Activated CD4-positive, alpha-beta T cell treated with anti-CD3 and anti-CD28 coated beads for 1 hour (primary cell): ENCODE measurements at places on chromosomes 2 and 18.

DNA sequence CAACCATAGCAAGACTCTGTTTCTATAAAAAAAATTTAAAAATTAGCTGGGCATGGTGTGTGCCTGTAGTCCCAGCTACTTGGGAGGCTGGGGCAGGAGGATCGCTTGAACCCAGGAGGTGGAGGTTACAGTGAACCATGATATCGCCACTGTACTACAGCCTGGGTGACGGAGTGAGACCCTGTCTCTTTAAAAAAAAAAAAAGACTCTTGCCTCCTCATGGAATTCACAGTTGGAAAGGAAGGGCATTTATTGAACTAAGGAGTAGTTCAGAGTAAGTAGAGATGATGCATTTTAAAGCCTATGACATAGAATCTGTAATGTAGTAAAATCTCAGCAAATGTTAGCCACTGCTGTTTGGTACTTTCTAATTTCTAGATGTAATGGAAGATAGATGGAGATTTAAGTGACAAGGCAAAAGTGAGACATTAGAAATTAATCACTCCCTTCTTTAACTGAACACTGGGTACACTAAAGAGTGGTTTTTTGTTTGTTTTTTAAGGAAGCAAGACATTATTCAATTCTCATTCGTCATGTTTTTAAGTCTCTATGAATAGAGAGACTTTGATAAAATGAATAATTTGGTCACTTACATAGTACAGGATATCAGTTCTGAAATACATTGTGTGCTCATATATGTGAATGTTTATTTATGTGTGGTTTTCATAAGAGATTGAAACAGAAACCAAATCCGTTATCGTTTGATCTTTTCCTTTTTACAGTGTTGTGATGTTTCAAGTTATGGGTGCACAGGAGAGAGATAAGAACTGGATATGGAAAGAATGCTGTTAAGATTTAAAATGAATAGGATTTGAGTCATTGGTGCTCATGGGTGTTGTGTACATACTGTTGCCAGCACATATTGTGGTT is 186.1 kb upstream of the STON1 start:
- DNase-seq: no peak

DNA sequence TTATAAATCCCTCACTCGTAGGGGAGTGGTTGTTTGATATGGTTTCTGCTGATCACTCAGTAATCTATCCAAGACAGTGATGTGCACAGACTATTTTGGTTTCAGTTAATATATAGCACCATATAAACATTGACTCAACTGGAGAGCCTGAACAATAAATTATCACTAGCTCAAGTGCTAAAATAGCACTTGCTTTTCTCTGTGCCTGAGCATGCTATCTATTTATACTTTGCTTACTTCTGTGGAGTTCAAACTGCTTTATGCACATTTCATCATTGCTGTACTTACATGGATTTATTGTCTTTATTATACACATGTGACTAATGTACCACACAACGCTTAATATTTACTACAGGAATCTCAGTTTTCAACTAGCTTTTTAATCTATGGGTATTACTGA is 133.6 kb downstream of the BCL2 start:
- no peak for DNase-seq

DNA sequence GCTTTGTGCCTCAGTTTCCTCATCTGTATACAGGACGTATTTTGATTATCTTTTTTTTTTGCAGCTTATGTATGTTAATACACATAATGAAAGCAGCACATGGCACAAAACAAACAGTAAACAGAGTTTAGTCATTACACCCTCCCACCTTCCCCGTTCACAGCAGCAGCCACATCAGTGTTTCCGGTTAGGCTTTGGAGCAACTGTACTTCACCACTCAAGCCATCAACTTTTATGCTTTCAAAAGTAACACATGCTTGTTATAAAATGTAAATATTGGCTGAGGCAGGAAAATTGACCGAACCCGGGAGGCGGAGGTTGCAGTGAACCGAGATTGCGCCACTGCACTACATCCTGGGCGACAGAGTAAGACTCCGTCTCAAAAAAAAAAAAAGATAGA is 117.3 kb downstream of the MTCL1 start:
- DNase-seq: no peak

DNA sequence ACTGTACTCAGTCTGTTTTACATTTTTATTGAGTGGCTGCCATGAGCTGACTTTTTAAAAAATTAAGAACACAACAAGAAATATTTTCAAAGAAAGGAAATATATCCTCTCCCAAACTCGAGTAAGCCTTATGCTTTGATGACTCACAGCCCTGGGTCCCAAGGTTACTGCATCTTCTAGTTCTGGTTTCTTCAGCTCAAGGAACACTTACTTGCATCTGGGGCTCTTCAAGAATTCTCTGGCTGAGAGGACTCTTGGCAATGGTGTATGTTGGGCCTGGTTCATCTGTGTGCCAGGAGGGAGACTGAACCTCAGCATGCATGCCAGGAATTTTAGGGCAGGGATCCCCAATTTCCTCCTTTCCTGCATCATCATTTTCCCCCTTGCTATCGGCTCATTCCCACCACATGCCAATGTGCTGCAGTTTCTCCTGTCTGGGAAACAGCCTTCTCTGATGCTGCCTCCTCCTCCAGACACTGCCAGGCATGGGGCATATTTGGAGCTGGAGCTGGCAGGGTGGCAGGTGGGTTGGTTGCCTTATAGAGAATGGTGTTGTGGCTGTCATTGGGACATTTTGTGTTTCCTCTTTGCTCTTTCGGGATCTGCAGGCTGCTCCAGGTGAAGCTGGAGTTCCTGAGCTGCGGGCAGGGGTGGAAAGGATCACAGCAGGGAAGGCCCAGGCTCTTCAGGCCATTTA is 192.2 kb upstream of the HS6ST1 start:
- no peak for DNase-seq

- DNase-seq: no peak
Measured at GRCh38 chr18:49443837-49444236, 16.6 kb downstream of the DYM start.
